ENCODE measurements at places on chromosomes 7 and 10.

- no peak for DNase-seq
These were observed 627 bp upstream of the SSMEM1 start for GRCh38 chr7:130207033-130207432.

DNA sequence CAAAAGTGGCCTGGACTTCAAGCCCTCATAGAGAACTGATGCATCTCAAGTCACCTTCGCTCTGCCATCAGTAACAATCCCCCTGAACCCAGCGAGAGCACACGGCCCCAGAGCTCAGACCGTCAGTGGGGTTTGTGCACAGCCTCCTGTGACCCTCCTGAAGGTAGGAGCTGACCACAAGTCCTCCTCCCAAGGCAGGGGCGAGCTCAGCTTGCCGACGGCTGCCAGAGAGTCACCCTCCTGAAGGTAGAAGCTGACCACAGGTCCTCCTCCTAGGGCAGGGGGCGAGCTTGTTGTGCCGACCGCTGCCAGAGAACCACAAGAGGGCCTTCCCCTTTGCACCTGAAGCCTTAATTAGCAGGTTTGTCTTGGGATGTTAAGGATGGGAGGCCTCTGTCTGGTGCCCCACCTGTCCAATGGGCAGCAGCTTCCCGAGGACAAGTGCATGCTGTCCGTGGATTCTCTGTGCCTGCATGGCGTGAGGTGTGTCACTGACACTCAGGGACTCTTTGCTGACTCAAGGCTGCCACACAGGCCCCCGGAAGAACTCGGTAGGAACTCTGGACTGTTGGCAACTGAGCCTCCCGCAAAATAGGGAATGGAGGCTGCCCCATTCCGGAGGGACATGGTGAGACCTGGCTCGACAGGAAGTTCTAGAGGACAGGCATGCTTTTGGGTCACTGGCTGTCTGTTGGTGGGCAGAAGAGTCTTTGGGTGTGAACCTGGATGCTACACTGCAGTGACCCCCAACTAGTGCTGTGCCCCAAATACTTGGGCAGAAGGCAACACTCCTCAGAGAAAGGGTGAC, 487.4 kb downstream of the DNAJB6 start:
- DNase-seq, result no peak

- no peak for DNase-seq
These were observed 642 bp upstream of the PRKG1 start for GRCh38 chr10:51073453-51074237.

- no peak for DNase-seq
These were observed 69.2 kb downstream of the PRTFDC1 start for GRCh38 chr10:24883176-24883575.

GRCh38 chr7:23216021-23216420, 30.6 kb upstream of the GPNMB start:
- no peak for DNase-seq

DNA sequence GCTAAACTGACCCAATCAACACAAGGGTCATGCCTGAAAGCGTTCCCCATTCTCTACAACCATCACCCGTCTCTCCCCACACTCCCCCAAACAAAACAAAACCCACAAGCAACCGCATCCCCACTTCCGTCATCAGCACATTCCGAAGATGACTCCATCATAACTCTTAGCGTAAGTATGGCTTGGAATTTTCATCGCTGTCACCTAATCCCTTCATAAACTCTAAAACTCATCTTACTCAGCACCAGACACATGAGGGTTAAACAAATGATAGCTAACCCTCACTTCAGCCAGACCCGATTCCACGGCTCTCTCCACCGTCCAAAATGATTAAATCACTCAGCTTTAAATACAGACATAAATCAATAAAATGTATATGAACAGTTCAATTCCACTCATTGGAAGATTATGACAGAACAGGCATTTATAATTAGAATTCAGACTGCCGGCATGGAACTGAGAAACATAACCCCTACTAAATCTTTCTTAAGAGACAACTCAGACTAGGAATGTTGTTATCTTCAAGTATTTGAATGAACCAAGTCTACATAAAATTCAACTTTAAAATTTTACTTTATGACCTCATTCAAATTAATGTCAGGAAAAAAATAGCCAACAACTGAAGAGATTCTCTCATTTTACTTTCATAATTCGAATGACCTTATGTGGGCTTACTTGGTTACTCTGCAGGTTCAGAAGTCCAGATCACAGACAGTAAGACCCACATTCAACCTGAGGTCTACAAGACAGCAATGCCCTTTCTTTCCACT, 215.9 kb downstream of the PARD3 start:
- no peak for DNase-seq

DNA sequence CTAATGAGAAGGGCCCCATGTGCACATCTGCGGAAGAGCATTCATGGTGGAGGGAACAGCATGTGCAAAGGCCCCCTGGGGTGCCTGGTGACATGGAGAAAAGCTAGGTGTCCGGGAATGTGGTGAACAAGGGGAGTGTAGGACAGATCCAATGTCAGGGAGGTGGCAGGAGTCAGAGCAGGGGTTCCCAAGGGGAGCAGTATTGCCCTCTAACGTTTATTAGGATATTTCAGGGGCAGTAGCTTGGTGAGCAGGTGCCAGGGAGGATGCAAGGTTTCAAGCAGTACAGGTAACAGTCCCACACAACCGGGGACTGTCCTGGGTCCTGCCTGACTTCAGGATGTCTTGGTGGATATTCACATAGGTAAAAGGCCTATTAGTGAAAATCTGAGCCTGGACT, 209.6 kb downstream of the EMX2 start:
- no peak for DNase-seq

- DNase-seq, result peak; percentile 67
These were observed 34.9 kb upstream of the PRSS1 start for GRCh38 chr7:142714375-142714774.

GRCh38 chr10:7117806-7118674, 292.8 kb downstream of the SFMBT2 start:
- no peak for DNase-seq

DNA sequence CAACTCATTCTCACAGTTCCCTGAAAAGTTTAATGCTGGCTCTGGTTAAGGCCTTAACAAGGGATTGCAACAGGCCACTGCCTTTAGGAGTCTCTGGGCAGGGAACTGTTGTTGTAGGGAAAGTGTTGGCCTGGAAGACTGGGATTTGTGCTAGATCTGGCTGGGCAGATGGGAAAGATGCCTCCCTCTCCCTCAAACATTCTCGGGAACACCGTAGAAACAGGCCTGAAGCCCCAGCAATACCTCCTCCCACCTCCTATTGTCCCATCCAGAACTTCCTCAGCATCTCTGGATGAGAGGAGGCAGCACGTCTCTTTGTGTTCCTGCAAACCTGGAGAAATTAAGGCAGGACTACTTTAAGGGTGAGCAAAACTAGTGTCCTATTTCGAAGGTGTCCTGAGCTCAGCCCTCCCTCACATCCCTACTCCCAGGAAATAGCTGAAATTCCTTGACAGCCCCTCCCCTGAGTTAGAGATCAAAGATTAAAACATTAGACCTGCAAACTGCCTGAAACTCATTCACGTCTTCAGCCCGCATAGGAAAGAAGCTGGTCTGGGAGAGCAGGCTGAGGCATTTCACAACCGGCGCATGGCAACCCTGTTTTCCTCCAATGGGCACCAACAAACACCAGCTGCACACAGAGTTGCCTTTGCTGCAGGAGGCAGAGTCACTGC, 10.9 kb upstream of the MAP3K8 start:
- DNase-seq, result no peak

GRCh38 chr10:89503652-89504370, 31.6 kb downstream of the SLC16A12 start:
- DNase-seq, result no peak

DNA sequence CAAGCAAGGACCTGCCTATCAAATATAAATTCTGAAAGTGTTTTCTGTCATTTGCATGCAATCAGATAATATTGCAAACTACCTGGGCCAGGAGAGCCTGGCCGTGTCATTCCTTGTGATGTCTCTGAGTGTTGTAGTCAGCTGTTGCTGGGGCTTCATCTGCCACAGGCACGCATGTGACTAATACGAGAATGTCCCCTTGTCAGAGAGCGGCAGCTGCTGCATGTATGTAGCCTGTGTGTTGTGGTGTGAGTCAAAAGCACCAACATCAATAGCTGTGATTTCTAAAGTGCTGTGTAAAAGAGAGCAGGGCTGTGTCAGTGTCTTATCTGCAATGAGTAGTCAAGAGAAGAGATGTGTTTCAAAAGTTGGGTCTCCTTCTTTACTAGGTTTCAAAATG, 155.4 kb downstream of the POU6F2 start:
- no peak for DNase-seq

- DNase-seq, result no peak
These were observed 3.4 kb upstream of the MINDY3 start for GRCh38 chr10:15863733-15864132.

DNA sequence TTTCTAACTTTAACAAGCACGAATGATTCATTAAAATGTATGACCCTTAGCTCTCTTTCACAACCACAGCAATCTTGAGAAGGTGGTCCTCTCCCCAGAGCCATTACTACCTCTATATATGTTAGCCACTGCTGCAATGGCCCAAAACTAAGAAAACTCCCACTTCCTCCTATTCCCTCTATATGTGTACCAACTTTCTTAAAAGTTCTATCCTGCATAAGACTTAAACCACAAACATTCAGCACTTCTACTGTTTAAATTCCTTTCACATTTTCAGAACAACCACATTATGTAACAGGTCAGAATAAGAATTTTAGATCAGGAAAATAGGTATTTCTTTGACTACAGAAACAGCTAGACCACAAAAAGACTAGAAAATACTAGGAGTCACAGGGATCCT, 36.2 kb downstream of the WASL start:
- DNase-seq, result no peak

DNA sequence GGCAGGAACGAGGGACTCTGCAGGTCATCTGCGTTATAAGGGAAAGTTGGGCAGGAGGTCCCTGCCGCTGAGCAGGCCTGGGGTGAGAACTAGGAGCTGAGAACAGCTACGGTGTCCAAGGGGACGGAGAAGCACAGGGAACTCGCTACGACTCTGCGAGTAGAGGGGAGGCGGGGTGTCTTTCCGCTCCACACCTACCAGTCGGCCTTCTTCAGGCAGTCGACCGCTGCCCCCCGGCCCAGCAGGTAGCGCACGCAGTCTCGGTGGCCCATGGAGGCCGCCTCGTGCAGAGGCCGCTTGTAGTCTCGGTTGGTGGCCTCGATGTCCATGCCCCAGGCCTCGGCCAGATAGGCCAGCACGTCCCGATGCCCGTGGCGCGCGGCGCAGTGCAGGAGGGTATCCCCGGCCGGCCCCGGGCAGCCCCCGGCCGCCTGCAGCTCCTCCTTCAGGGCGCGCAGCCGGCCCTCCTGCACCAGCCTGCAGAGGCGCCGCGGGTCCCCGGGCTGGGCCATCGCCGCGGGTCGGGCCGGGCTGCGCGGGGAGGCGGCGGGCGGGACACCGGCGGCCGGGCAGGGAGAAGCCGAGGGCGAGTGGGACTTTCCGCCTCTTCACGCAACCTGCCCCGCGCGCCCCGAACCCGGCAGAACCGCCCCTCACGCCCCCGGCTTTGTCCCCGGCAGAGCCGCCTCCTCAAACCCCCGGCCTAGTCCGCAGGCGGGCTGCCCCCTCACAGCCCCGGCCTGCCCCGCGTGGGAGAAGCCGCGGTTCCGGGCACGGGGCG, 660 bp downstream of the ANKRD16 start:
- DNase-seq, result peak; percentile 64

- no peak for DNase-seq
These were observed 386.7 kb upstream of the NPVF start for GRCh38 chr7:25615003-25615402.

DNA sequence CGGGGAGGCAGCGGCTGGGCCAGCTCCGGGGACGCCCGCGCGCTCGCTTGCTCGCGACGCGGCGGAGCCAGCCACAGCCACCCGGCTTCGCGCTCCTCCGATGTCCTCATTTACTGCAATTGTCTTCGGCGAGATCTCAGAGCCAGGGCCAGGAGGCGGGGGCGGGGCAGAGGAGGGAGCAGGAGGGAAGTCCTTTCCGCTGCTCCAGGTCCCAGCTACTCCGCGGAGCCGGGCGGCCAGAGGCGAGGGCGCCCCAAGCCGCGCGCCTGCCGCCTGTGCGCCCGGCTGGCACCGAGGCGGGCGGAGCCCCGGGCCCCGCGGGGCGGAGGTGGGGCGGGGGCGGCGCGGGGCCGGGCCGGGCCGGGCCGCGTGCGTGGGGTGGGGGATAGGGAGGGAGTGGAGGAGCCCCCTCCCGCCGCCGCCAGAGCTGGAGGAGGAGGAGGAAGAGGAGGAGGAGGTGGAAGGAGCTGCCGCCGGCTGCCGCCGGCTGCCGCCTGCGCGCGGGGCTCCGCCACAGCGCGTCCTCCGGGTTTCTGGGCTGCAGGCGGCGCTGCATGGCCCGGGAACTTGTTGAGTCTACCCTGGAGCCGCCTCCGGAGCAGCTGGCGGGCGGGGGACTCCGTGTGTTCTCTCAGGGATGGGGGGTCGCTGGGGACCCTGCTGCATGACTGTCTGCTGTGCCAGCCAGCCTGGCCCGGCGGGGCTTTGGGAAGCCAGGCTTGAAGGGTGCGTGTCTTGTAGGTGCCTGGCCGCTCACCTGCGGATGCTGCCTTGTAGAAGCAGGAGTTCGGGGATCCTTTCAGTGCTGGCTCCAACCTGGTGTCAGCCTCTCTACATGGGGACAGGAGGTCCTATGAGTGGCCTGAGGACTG, at the start of gene INSYN2A:
Gene INSYN2A (minus strand): TSS at position 310 of the 872 bp plus-strand sequence. CDS start 20,196 bp downstream, outside the sequence.
- DNase-seq, result no peak

- no peak for DNase-seq
These were observed 53.7 kb downstream of the GOLGA7B start for GRCh38 chr10:97903128-97904017.

DNA sequence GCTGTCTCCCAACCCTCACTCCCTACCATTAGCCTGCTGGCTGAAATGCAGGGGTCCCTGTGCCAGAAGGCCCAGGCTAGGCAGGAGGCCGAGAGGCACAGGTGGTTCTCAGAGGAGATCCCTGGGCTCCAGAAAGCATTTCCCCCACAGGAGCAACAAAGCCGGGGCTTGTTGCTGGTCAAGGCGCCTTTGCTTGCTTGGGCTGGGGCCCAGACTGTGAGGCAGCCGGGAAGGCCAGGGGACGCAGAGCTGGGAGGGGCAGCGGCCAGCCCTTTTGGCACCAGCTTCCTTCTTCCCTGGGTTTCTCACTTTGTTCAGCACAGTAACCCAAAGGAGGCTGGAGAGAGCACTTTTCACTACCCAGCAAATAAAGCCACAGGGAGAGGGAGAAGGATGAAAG, 48.6 kb downstream of the FBXW4 start:
- no peak for DNase-seq

GRCh38 chr7:87645446-87645845, 17.2 kb downstream of the RUNDC3B start:
- no peak for DNase-seq

GRCh38 chr10:76197293-76197692, 765.9 kb downstream of the LRMDA start:
- no peak for DNase-seq

DNA sequence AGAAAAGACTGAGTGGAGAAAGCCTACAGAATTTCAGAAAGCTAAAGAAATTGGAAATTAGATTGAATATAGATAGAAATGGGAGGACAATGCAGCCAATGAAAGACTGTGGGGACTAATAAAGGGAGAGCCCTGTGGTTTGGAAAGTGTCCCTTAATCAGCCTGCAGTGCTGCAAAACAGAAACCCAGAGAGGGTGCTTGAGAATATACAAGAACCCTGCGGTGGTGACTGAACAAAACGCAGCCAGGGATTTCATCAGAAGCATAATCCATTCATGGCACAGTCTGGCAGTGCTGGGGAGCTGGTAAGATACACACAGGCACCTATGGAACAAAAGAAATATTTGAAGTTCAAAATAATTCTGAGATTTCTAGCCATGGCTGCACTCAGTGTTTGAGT, 19.1 kb downstream of the CEP41 start:
- peak; percentile 29 for DNase-seq

GRCh38 chr7:155553871-155554270, 7.5 kb upstream of the CNPY1 start:
- DNase-seq, result no peak

- DNase-seq, result no peak
These were observed 17.6 kb downstream of the SLC35B4 start for GRCh38 chr7:134298902-134299683.

All from activated naive CD4-positive, alpha-beta T cell treated with anti-CD3 and anti-CD28 coated beads, Interleukin-2, amount 10 ng/mL, durations not matched to agents 7 days and 5 days (primary cell).